ENCODE measurements at places on chromosomes 13 and 19.

DNA sequence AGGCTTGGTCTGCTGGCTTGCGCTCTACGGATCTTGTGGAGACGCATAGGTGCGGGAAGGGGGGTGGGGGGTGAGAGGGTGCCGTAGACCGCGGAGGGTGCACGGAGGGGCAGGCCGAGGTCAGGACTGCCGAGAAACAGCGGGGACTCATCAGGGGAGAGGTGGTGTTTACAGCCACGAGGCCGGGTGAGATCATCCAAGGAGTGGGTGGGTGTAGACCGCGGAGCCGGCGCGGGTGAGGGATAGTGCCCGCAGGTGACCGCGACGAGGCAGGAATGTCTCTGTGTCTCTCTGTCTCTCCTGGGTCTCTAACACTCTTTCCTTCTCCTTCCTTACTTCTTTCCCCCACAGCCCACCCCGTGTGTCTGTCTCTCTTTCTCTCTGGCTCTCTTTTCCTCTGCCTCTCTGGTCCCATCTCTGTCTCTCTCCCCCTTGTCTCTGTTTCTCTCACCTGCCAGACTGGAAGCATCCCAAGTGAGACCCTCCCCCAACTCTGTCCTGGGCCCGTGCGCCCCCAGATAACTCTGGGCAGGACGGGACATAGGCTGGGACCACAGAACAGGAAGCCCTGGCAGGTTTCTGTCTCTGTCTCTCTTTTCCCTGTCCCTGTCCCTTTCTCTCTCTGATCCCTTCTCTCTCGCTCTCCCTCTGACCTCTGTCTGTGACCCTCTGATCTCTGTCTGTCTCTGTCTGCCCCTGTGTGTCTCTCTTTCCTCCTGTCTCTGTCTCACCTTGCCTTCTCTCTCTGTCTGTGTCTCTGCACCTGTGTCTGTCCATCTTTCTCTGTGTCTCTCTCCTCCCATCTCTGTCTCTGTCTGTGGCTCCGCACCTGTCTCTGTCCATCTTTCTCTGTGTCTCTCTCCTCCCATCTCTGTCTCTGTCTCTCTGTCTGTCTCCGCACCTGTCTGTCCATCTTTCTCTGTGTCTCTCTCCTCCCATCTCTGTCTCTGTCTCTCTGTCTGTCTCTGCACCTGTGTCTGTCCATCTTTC lies 1.8 kb upstream of the KLK4 start:
- DNase-seq, result peak; percentile 57

- no peak for DNase-seq
These were observed 422.3 kb upstream of the GPC6 start for GRCh38 chr13:92804346-92804745.

- no peak for DNase-seq
These were observed 124.6 kb upstream of the MCF2L start for GRCh38 chr13:112844411-112844810.

DNA sequence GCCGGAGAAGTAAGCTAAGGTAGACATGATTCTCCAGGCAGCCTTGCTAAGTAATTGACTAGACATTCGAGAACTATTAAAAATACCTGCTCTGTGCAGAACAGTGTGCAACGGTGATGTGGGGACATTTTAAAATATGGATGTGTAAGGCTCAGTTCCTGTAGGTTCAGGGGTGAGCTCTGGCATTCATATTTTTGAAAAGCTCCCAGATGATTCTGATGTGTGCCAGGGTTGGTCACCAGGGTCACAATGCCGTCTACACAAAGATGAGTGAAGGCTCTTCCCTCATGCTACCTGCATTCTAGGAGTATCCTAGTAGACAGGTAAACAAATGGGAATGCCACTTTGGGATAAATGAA lies 702 bp upstream of the EPSTI1 start:
- no peak for DNase-seq

- DNase-seq, result no peak
These were observed 17.6 kb downstream of the ELL start for GRCh38 chr19:18503971-18504885.

DNA sequence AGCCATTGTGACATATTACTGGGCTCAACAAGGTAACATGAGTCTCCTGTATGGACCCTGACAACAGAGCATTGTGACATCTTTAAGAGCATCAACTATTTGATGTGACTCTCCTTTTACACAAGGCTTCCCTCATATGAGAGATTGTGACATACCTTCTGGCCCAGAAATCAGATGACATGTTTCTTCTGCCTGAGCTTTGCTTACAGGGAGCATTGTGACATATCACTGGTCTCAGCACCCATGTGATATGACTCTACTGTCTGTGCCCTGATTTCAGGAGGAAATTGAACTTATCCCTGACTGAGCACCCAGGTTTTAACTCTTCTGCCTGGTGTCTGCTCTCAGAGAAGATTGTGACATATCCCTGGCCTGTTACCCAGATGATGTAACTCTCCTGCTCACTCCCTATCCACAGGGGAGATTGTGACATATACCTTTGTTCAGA lies 15.9 kb upstream of the ZNF681 start:
- no peak for DNase-seq

- DNase-seq, result peak; percentile 25
These were observed 5.0 kb downstream of the LGALS14 start for GRCh38 chr19:39709026-39709872.

DNA sequence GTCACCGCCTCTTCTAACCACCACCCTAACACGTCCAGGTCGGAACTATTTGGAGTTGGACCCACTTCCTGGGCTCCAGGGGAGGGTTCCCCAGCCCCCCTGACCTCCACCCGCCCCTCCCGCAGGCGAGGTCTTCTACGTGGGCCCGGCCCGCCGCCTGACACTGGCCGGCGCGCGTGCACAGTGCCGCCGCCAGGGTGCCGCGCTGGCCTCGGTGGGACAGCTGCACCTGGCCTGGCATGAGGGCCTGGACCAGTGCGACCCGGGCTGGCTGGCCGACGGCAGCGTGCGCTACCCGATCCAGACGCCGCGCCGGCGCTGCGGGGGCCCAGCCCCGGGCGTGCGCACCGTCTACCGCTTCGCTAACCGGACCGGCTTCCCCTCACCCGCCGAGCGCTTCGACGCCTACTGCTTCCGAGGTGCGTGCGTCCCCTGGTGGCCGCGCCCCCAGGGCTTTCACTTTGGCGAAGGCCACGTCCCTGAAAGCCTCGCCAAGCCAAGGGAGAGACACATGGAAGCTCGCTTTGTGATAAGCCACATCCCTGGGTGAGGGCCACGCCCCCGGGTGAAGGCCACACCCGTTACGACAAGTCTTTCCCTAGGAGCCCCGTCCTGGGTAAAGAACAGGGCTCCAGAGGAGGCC lies 13.2 kb downstream of the NCAN start:
- DNase-seq, result peak; percentile 79

DNA sequence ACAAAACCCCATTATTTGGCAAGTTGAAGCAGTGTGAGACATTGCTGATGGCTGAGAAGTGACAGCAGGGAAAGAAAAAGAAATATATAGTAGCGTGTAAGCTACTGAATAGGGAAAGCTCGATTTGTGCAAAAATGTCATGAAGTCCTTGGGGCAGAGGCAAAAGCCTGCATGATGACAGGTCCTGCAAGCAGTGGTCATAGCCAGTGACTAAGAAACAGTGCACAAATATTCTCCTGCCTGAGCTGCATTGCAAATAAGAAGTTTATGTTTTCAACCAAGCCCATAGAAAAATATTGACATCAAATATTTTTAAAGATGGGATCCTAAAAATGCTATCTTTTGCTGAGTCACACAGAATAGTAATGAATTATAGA lies 270.0 kb downstream of the SLITRK6 start:
- DNase-seq, result no peak

DNA sequence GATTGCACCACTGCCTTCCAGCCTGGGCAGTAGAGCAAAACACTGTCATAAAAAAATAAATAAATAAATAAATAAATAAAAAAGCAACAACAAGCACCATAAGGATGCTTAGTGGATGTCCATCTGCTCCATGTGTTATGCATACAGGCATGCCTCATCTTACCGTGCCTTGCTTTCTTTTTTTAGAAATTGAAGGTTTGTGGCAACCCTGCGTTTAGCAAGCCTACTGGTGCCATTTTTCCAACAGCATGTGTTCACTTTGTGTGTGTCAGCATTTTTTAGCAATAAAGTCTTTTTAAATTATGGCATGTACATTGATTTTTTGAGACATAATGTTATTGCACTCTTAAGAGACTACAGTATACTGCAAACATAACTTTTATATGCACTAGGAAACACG lies 68.3 kb downstream of the PEPD start:
- DNase-seq, result no peak

DNA sequence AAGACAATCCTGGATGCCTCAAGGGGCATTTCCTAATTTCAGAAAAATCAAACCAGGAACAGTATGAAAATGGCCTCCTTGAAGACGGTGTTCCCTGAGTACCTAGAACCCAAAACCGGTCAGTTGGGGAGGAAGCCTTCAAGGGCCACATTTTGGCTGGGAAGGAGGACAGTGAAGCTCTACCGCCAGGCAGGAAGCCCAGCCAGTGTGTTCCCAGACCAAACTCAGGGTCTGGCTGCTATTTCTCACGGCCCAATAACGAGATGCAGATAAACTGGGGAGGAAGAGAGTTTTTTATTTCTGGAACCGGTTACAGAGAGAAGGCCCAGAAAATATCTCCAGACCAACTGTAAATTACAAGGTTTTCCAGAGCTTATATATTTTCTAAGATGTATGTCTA lies 24.3 kb upstream of the CEACAM21 start:
- no peak for DNase-seq

GRCh38 chr13:64510747-64511146 lies 2719.4 kb downstream of the PCDH9 start:
- DNase-seq, result no peak

GRCh38 chr19:27751044-27751391 lies 1461.9 kb downstream of the UQCRFS1 start:
- DNase-seq, result no peak

- DNase-seq, result no peak
These were observed 8.1 kb downstream of the B3GLCT start for GRCh38 chr13:31207661-31208552.

- DNase-seq, result no peak
These were observed at the start of gene CRB3 for GRCh38 chr19:6464070-6464873. TSS of gene CRB3 (plus strand) at chr19:6464271. CDS start at chr19:6464702, 431 bp downstream.

DNA sequence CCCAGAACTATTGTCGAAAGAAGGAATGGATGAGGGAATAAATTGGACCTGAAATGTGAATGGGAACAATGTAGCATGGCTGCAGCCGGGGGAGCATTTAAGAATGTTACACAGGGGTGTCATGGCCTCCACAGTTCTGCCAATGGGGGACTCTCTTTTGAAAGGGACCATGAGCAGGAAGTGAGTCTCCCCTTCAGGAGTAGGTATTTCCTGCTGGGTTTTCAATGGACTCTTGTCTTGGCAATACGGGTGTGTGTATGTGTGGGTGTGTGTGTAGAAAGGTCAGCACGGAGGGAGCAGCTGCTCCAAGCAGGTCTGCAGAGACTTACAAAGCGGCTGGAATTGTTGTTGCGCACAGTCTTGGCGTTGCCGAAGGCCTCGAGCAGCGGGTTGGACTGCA lies 24.4 kb downstream of the MYO1F start:
- DNase-seq, result no peak

DNA sequence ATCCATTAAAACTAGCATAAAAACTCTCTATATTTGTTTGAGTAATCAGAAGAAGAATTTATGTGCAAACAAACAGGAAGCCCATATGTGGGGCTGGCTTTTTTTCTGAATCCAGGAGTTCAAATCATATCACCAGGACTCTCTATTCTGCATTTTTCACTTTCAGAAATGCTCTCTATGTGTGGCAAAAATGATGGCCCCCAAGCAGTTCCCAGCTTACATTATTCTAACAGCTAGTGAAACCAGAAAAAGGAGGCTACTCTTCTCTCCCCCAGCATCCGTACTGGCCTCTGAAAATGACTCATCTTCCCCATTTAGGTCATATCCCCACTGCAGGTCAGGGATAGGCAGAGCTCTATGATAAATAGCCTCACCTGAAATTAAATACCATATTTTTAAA lies 20.4 kb downstream of the RBM26 start:
- peak; percentile 3 for DNase-seq

GRCh38 chr19:39413272-39413910 lies 922 bp downstream of the PLEKHG2 start:
- DNase-seq, result peak; percentile 49

DNA sequence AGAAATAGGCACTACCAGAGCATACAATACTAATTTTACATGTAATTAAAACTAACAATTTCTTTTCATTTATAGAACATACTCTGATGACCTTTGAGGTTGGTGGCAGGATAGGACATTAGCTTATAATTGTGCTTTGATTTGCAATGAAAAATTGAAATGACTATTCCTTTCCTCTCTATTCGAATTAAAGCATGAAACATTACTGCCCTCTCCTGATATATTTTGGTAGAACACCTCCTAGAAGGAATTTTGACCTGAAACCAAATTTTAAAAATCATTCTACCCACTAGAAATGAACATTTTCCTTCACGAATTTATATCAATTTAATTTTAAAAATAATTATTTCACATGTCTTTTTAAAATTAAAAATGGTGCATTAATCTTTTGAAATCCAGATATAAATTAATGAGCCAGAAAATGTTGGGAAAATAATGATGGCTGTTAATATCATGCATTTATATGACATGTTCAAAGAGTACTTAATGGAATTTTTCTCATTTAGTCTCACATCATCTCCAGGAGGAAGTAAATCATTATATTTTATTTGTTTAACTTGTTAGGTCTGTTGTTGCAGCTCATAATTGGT lies 556.3 kb upstream of the ARGLU1 start:
- no peak for DNase-seq

DNA sequence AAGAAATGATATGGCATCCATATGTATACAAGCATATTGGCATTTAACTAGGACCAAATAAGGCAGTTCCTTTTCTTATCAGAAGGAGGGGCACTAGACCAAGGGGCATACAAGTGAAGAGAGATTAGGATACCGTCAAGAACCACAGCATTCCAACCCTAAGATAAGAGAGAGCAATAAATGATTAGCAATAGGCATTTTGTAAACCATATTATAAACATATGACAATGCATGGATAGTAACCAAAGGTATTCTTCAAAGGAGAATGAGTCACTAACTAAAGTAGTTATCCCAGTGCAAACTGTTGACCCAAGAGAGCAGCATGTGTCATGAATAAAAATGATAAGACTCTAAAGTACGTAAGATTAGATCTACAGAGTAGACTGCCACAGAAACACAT lies 500.9 kb upstream of the HTR2A start:
- DNase-seq, result no peak

Data from urothelium cell line (cell line).